ENCODE measurements at places on chromosomes 7 and 10. TPM values are rescaled to one million over a fixed set of nuclear protein-coding genes. Genes with fewer than 3 reads are reported as not detected.

Gene TMEM178B
- not detected for total RNA-seq

Gene TRIL
- 0.64 TPM for total RNA-seq

Gene AS3MT
- total RNA-seq: 1.1 TPM

Gene GPR26
- total RNA-seq: not detected

Gene ITPRID1
- not detected for total RNA-seq

Gene OPN1SW
- total RNA-seq: not detected

Gene FANK1
- total RNA-seq: 1.9 TPM

Gene TMEM273
- total RNA-seq: 3.1 TPM

Gene EBLN1
- total RNA-seq: not detected

Gene ZNF3
- total RNA-seq: 19.1 TPM

Gene SRRM3
- total RNA-seq: 0.93 TPM

Gene OR13A1
- not detected for total RNA-seq

Gene SKAP2
- total RNA-seq: 40.2 TPM

Gene INSYN2A
- total RNA-seq: 0.07 TPM

Gene BICC1
- total RNA-seq: not detected

Gene HOXA4
- total RNA-seq: 8.8 TPM

Gene ACTR3C
- total RNA-seq: 0.07 TPM

Measured in mammary microvascular endothelial cell (primary cell).